ENCODE measurements at places on chromosomes 13 and 19.
A peak's percentile ranks its signal among the peaks of the same experiment; 100 is the strongest.

- no peak for DNase-seq
These were observed 681 bp downstream of the ZNF837 start for GRCh38 chr19:58380037-58380661.

DNA sequence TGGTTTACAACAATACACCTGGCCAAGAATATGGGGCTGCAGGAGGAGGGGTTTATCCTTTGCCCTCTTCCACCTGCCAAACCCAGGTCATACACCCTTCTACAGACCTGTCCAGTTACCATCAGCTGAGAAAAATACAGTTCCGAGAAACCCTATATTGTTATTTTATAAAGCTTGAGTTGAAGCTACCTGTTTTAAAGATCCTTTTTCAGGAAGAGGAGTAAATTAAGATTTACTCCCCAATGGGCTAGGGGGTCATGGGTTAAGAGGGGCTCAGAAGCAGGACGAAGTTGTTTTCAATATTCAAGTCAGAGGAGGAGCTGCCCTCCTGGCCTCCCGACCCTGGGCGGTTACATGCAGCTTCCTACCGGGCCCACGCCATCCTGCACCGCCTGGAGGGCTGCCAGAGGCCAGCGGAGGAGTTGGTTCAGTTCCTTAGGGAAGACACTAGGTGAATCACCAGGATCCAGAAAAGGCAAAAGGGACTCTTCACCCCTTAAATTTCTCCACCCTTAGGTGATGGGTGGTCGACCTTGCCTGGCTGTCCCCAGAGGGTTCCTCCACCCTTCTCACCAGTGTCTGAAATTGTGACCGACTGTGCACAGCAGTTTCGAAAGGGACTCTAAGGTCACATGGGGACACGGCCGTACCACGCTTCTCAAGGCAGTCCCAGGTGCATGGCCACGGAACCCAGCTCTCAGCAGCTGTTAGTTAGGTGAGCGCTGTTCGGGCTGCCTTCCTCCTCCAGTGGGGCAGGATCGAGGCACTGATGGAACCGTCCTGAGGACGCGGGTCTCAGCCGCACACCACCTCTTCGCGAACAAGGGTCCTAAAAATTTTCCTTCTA lies 1.2 kb downstream of the GJB2 start:
- DNase-seq = no peak

GRCh38 chr13:110398564-110399507 lies 91.8 kb downstream of the COL4A2 start:
- DNase-seq = no peak

DNA sequence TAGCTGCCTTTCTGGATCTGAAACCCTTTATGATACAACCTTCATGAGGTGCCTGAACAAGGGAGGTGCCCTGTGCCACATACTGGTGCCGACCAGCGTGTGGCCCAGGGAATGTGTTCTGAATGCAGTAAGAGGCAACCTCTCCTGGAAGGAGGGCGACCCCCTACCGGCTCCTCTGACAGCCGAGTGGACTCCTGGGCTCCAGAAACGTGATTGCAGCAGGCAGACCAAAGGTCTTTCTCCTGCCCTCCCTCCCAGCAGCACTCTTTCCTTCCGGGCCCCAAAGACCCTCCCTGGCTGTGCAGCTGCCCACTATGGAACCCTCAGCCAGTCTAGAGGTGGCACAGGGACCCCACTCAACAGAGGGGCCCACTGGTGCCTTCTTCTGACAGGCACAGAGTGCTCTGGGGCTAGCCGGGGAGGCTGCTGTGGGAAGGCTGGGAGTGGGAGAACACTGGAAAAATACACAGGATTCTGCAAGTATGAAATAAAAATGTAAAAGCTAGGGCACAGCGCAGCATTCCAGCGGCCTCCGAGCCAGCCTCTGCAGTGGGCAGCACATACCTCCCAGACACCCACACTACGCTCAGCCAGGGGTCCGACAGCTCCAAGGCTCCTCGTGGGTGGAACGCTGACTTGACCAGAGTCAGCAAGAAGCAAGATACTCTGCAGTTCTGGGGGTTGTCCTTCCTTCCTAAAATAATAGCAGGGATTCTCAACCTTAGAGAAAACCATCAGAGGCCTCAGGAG lies 14.9 kb downstream of the SH3GL1 start:
- no peak for DNase-seq

- DNase-seq = peak; percentile 32
These were observed 329.7 kb upstream of the HTR2A start for GRCh38 chr13:47226516-47226915.

- no peak for DNase-seq
These were observed 682.7 kb upstream of the ARGLU1 start for GRCh38 chr13:107250628-107251027.

GRCh38 chr19:23908165-23908564 lies 6.5 kb upstream of the ZNF726 start:
- no peak for DNase-seq

DNA sequence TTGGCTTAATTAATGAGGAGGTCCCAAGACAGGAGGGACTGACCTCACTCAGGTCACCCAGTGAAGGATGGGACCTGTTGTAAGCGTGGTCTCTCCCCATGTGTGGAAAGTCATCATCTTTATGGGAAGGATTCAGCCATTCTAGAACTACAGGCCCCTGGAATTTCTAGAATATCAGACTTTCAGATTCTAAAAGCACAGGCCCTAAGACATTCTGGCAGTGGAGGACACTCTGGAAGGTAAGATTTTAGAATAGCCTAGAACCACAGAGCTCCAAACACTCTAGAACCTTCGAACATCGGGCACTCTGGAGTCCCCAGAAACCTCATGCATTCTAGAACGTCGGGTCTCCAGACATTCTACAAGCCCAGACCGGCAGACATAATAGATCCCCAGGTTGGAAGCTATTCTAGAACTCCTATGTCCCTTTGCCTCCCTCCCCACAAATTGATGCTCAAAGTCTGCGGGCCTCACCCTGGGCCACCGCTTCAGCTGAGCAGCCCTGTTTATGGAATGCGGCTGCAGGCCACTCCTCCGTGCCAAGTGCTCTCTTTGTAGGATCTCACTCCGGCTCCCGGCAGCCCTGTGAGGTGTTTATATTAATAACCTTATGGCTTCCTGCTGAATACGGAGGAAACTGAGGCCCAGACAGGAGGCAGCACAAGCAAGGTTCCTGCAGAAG lies 1.9 kb upstream of the KLK15 start:
- peak; percentile 4 for DNase-seq

DNA sequence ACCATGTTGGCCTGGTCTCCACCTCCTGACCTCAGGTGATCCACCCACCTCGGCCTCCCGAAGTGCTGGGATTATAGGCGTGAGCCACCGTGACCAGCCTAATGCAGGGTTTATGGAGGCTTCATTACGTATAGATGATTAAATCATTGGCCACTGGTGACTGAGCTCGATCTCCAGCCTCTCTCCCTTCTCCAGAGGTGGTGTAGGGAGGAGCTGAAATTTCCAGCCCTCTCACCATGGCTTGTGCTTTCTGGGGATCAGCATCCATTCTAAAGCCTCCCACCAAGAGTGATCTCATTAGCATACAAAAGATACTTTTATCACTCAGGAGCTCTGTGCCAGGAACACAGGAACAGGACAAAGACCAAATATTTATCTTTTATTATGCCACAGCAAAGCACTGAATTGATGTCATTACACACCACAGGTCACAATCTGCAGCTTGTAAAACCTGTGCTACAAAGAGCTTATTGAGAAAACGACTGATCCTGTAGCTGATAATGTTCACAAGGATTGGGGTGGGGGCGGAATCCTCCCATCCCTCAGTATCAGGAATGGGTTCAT lies 32.4 kb downstream of the RHPN2 start:
- no peak for DNase-seq

GRCh38 chr13:91142572-91142971 lies 204.9 kb upstream of the MIR17HG start:
- DNase-seq = peak; percentile 56

DNA sequence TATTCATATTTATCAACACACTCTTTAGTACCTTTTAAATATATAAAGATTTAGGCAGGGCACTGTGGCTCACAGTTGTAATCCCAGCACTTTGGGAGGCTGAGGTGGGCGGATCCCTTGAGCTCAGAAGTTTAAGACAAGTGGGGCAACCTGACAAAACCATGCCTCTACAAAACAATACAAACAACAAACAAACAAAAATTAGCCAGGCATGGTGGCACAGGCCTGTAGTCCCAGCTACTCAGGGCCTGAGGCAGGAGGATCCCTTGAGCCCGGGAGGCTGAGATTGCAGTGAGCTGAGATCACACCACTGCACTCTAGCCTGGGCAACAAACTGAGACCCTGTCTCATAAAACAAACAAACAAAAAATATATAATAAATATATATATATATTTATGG lies 1748.3 kb upstream of the PCDH20 start:
- no peak for DNase-seq

- no peak for DNase-seq
These were observed 9.1 kb upstream of the C19orf12 start for GRCh38 chr19:29724102-29724641.

DNA sequence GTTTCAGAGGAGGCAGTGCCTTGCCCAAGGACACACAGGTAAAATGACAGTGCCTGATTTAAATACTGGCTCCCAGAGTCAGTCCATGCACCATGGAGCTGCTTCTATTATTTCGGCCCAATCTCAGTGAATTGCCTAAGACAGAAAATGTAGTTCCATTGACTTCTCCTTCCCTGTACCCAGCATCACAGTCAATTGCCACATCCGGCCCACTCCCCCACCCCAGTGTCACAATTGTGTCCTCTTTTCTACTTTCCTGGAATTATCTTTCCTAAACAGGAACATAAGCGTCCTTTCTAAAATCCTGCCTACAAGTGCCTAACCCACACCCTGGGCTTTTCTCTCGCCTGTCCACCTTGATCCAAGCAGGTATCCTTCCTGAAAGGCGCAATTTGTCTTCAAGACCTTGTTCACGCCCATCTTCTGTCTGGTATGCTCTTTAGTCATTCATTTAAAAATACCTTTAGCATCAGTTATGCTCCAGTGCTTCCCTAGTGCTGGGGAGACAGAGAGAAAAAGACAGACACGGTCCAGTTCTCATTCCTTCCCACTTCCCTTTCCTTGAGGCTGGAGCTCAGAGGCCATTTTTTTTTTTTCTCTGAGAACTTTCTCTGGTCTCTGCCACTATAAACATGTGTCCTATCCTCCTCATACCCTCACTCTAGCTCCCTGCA lies 411.4 kb downstream of the LIG4 start:
- DNase-seq = no peak

DNA sequence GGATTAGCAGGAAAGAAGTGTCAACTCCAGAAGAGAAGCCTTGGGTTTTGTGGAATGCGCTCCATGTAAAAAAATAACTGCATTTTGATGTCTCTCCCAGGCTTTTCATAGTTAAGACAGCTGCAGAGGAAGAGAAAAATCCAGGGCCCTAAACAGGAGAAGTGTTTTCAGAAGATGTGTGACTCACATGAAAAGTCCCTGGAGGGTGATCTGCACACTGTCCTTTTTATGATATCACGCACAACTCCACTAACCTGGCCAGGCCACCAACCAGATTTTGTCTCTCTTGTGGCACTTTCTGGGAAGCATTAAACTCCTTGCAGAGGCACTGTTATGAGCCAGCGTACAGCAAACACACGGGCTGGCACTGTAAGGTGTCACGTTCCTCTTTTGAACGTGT lies 267.3 kb downstream of the FGF9 start:
- DNase-seq = no peak

DNA sequence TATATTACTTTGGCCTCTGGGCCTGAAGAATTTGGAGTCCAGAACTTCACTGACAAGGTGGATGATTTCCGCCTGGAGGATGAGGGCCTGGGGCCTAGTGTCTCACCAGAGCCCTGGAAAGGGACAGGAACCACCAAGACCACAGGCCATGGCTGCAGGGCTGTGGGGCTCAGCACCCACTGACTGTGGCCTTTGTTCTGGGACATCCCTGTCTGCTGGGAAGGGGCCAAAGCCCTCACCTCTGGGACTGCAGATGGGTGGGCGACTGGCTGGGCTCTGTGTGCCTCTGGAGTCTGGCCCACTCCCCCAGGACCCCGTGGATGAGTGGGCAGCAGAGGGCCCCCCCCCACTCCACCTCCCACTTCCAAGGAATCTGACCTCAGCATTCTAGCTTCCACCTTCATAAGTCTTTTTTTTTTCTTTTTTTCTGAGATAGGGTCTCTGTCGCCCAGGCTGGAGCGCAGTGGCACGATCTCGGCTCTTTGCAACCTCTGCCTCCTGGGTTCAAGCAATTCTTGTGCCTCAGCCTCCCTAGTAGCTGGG lies 20.3 kb downstream of the CHST8 start:
- DNase-seq = no peak

- peak; percentile 12 for DNase-seq
These were observed 29.0 kb upstream of the NBEA start for GRCh38 chr13:34913040-34913439.

- no peak for DNase-seq
These were observed 8.2 kb upstream of the ZNF792 start for GRCh38 chr19:34972163-34972705.

DNA sequence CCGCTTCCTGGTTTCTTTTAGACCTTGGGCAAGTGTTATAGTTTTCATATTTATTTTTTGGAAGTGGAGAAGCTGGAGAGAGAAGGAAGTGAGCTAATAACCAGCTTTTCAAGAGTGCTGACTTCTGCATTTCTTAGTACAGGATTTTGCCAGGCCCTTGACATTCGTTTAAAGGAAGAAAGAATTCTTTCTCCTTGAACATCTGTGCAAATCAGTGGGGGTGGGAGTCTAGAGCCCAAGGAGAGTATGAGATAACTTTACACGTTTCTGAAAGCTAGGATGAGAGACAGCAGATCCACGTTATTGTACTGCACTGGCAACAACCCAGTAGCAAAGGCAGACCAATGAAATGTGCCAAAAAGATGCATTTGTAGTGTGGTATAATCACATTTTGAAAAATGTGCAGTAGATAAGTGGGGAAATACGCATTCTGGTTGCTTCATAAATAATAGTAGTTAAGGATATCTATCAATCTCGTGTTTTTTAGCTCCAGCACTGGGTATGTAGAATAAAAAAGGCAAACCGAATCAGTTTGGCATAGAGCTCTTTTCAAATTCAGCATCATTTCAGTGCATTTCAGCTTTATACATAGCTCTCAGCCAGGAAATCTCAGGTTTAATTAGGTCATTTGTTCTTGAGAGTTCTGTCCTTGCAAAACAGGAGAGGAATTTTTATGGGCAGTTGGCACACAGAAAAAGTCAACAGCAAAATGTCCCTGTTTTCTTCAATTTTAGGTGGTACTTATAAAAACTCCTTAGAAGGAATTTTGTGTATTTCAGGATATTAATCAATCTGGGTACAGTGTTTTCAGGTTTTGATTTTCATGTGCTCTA lies 4.3 kb downstream of the RNF113B start:
- peak; percentile 46 for DNase-seq

DNA sequence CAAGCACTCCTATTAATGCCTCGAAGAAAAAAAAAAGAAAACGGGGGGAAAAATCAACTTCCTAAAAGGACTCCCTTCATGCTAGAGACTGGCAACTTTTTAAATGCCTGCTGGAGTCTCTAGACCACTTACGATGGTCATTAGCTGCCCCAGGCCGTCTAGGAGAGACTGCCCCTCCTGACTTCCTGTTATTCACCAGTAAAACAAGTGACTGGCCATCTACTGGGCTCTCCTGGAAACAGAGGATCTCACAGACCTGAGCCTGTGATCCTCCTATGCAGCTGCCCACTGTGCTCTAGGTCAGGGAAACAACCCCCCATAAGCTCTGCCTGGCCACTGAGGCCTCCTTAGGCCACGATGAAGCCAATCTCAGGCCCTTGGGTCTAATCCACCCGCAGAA lies 7.4 kb downstream of the ZNF266 start:
- DNase-seq = no peak

- DNase-seq = no peak
These were observed 11.3 kb downstream of the FBXO27 start for GRCh38 chr19:39021063-39021462.

GRCh38 chr13:45501175-45501526 lies 36.4 kb downstream of the COG3 start:
- DNase-seq = no peak
